AG04449 (cell line): ENCODE measurements at places on chromosomes 7 and 10.

DNA sequence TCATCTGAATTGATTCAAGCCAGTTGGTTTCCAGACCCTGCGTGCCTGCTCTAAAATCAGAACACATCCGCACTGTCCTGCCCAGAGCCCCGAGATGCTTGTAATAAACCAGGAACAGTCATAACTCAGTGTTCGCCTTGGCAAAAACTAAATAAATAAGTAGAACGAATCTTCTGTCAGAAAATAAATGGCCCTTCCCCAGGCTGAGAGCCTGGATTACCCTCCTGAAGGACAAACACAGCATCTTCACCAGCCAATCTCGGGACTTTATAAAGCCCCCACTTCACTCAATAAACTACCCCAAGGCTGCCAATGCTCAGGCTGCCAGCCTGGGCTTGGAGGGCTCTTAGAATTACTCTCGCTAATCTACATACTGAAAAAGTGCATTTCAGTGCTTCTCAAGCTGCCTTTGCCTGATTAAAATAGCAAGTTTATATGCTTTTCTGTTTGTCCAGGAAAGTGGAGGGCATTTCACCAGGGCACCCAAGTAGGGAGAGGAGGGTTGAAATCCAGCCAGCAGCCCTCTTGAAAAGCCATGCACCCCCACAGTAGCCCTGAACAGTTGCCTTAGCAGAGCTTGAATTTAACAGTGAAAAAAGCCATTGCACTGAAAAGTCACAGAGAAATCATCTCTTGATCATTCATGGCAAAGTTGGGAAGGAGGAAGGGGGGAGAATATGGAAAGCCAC, 136.6 kb downstream of the CALN1 start:
- no peak for DNase-seq

- no peak for DNase-seq
These were observed 186.8 kb downstream of the USP6NL start for GRCh38 chr10:11424456-11425295.

DNA sequence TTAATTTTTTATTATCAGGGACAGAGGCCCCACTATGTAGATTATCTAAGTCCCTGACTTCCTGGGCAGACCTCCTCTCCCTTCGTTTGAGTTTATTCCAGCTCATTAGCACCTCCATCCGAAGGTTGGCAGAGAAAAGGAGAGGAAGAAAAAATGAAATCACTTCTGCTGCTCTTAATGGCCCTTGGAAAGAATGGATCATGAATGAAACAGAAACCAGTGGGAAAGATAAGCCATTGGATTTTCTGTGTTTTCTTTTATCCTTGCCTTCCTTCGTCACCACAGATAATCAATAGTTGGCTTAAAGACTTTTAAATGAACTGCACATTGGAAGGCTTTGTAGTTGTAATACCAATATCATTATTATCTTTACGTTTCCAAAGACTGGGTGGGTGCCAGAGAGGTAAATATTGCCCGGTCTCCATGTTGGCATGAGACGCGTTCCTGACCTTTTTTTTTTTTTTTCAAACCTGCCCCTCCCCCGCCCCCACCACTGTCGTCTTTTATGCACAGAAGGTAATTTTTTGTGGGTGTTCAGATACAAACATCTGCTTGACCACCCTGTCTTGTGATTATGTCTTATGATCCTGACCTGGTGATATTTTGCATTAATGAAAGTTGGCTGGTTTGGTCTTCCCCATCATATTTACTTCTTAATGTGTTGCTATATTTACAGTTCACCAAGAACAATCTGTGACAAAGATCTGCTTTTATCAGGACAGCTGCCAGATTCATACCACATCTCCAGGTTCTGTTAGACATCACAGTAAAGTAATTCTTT, 116.8 kb downstream of the ARID5B start:
- no peak for DNase-seq

DNA sequence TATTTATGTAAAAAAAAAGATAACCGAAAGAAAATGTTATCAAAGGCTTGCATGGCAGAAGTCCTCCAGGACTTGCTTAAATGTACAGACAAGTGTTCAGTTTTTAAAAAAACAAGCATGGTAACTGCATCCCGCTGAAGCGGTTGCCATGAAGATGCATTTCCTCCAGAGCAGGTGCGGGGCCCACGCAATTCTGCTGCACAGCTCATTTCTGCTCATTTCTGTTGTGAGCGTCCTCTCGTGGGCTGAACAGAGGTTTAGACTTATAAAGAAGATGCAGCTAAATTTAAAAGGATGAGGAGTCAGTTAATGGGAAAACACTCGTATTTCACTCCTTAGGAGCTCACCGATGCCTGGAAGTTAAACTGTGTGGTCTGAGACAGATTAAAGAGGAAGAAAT, 247.6 kb downstream of the DNAJB6 start:
- no peak for DNase-seq

DNA sequence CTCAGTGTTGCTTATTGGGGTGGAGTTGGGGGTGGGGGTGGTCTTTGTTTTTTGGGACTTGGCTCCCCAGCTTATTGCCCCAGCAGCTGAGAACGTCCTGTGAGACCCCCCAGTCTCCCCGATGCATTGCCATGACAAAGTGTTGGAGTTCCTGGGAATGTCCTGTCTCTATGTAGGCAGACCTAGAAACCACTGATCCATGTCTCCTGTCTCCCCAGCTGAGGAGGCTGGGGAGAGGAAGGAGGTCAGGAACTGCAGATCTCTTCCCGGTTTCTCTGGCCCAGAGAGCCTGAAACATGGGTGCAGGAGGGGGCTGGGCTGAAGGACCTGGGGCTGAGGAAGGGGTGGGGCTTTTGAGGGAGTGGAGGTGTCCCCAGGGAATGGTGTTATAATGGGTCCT, 80.2 kb upstream of the GTF2IRD1 start:
- no peak for DNase-seq

DNA sequence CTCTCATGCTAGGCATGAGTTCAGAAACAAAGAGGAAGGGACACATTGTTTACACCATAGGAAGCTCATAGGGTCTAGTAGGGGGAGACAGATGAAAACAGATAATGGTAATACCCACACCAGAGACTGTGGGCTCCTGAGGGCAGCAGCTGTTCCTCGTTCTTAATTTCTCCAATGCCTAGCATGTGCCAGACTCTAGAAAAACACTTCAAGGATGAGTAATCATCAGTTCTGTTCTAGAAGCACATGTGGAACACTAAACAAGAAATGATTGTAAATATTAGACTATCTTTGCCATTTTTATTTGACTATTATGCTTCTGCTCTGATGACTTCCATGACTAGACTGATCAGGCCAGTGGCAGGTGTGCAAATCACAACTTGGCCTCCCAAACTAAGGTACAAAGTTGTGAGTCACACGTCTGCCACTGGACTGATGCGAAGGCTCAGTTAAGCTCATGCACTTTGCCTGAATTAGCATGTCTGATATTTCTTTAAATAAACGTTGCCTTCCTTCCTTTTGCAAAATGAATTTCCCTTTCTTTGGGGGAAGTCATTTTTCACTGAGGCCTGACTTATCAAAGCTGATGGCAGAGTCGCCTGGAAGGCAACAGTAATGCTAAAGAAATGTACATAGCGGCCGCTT, 89.2 kb upstream of the FGL2 start:
- DNase-seq: no peak
